ENCODE measurements at places on chromosomes 16 and 17.

DNA sequence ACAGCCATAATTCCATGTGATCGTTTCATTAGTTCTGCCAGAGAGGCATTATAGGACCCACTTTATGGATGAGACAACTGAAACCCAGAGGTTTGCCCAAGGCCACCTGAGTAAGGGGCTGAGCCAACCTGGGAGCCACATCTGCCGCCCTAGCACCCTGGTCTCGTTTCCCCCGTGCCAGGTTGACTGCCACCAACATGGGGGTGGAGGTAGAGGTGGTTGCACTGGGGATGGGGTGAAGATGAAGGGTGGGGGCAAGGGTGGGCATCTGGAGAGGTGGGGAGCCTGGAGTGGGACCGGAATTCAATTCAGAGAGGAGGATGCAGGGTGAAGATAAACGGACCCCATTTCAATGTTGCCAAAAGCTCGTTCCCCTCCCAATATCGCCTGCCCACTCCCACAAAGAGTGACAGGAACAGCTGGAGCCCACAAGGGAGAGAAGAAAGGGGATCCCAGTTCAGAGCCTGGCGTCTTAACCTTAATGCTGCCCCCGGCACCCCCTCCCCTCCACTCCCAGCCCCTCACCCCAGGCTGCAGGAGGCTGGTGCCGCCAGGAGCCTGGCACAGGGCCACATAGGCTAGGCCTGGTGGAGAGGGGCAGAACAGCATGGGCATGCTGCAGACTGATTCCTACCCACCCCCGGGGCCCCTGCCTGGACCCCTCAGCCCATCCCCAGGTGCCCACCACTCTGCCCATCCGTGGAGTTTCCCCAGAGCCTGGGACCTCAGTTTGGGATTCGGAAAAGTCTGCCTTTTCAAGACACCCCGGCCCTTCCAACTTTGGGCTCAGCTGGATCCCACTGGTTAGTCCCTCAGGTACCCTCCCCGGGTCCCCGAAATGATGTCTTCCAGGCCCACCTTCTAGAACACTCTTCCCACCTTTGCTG is 29.6 kb downstream of the NGFR start:
- DNase-seq = no peak

GRCh38 chr17:40352237-40352778 is 12.2 kb downstream of the GJD3 start:
- DNase-seq = no peak

DNA sequence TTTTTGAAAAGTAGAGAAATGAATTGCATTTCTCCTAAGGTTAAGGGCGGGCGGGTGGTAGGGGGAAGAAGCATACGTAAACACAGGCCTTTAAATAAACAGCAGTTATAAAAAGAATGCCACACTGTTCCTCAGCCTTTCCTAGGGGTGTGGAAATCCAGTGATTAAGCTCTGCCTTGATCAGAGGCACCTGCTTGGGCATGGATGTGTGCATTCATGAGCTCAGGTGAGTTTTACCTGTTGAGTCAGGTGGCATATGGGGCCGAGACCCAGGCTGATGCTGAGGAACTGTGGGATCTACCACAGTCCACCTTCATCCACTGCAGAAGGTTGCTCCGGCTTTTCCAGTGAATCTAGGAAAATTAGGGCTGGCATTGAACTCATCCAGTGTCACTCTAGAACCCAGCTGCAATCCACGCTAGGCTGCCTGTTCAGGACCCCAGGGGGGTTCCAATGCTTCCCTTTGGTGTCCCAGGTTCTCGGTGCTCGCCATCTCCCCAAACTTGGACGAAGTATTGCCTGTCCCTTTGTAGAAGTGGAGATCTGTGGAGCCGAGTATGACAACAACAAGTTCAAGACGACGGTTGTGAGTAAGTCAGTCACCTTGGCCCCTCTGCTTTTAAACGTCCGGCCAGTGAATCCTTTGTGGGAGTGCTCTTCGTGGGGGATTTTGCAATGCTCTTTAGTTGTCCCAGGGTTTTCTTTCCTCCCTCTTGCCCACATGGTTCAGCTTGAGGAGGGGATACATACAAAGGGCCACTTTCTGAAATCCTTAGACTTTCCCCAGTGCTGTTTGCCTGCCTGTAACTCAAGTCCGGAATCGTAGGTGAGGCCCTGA is 72.7 kb downstream of the SDR42E1 start:
- no peak for DNase-seq

GRCh38 chr17:58870747-58871146 is 115.1 kb downstream of the PPM1E start:
- DNase-seq = no peak

- DNase-seq = peak; percentile 77
Observed at GRCh38 chr17:82351713-82352488, 7.1 kb upstream of the TEX19 start.

DNA sequence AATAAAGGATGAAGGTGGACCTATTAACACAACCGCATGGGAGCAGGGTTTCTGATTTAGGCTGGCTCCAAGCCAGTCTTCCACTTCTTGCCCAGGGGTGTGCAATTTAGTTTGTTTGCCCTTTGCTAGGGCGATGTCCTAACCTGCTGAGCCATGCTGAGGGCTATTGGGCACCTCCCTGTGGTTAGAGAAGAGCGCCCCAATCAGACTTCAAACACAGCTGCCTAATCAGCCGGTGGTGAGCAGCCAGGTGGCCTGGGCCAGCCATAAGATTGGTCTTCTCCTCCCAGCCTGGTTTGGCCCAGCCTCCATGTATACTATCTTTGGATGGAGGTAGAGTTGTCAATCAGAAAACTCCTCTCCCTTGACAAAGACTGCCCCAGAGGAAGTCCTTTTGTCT is 15.7 kb downstream of the TMEM94 start:
- DNase-seq = no peak

GRCh38 chr17:50240851-50241250 is 33.4 kb upstream of the TMEM92 start:
- no peak for DNase-seq

- no peak for DNase-seq
Observed at GRCh38 chr16:57960310-57960709, 10.6 kb downstream of the CNGB1 start.

- DNase-seq = no peak
Observed at GRCh38 chr17:15915961-15916360, 29.0 kb upstream of the ADORA2B start.

DNA sequence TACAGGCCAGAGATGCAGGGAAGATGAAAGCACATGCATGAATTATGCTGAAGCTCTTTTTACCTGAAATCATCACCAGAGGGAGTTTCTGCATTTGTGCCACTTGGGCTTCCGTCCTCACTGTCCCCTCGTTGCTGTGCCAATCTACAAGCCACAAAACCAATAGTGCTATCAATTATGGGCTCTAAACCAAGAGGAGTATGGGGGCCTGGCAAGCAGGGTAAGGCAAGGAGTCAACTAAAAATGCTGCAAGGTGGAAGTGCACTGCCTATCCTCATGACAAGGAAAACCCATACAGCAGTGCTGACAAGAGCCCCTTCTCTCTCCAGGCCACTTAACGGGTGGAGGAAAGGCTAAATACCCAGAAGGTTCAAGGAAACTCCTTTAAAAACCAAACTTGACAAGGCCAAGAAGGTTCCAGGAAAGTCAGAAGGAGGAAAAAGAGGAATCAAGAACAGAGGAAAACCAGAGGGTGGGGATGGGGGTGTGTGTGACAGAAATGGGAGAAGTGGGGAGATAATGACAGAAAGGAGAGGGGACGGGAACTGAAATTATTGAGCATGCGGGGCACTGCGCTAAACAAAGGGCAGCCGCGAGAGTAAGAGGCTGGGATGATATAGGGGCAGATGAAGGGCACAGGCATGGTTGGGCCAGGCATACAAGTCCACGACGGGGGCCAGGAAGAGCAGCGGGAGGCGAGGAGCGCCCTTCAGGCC is 674 bp downstream of the C17orf75 start:
- DNase-seq = peak; percentile 26

- no peak for DNase-seq
Observed at GRCh38 chr17:3895354-3895753, 2.5 kb upstream of the CAMKK1 start.

- DNase-seq = no peak
Observed at GRCh38 chr17:8408371-8408770, 10.7 kb upstream of the RNF222 start.

DNA sequence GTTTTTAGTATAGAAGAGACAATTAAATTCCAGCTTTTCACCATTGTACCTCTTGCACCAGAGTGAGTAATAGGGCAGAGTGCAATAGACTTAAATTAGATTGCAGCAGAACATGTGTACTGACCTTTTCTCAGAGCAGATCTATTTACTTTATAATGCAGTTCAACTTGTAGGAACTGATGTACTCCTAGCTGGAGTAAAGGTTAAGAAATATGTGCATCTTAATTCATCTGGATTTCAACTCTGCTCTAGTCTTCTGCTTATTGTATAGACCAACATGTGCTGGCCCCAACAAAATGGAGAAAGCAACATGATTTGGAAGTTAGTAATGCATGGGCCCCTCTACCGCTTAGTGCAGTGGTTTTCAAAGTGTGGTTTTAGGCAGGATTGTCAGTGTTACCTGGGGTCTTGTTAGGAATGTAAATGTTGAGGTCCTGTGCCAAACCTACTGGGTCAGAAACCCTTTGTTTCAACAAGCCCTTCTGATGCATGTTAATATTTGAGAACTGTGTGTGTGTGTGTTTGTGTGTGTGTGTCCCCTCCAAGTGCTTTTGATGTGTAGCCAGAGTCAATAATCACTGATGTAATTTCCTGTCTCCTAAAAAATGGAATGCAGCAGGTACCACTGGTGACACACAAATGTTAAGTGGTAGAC is 138.6 kb downstream of the TOX3 start:
- DNase-seq = no peak

- no peak for DNase-seq
Observed at GRCh38 chr17:39659279-39660010, 5.7 kb upstream of the TCAP start.

DNA sequence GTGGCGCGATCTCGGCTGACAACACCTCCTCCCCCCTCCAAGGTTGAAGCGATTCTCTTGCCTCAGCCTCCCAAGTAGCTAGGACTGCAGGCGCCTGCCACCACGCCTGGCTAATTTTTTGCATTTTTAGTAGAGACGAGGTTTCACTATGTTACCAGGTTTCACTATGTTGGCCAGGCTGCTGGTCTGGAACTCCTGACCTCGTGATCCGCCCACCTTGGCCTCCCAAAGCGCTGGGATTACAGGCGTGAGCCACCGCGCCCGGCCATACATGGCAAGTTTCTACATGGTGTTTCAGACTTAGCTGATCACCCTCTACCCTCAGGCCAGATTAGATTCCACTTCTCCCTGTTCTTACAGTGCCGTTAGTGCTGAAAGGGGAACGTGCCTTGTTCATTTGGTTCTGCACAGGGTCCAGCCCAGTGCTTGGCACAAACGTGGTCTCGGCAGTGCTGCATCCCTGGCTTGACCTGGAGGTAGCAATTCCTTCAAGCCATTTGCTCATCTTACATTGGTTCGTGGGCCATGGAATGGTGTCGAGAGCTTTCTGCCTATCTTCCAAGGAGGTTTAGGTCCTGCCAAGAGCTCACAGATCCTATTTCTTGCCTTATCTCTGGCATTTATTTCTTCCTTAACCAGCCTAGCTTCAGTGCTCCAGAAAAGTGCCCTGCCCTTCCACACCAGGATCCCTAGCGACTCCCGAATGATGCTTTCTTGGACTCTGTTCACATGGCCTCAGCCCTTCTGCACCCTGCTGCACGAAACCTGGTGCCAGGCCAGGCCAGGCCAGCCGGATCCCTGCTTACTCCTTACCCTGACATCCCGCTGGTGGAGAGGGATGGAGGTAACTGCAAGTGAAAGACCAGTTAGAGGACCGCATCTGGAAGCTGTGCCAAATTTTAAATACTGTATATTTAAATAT is 14.8 kb upstream of the AURKB start:
- DNase-seq = no peak

- DNase-seq = no peak
Observed at GRCh38 chr17:44170499-44171201, at the start of gene ASB16. Gene ASB16, plus strand, starts transcription at chr17:44170704. Its CDS starts 86 bp downstream, at chr17:44170790.

DNA sequence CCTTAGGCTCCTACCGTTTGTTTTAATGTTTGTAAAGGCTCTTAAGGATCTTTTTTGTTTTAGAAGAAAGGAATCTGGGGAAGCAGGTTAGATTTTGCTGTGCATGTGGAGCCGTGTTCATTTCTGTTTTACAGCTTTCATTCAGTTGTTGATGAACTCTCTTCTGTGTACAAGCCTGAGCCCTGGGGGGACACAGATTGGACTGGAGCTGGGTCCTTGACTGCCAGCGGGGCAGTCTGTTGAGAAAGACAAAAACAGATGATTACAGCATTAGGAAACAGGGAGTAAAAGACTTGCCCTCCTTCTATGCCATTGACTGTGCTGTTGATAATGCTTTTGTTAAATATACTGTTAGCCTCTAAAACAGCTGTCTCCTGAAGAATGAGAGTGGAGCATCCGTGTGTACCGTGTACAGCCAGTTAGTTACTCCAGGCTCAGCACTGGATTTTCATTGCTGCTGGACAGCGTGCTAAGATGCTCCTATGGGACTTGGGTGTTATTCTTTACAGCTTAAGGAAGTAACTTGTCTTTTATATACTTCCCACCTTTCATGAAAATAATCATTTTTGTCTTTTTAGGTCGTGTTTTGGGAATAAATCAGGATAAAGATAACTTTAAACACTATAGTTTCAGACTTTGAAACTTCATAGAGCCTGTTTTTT is 3.2 kb downstream of the MAP1LC3B start:
- DNase-seq = no peak

Data from stimulated activated CD4-positive, alpha-beta T cell treated with anti-CD3 and anti-CD28 coated beads, Interleukin-4, amount 100 ng/mL, for 48 hours (primary cell).